ENCODE measurements at places on chromosomes 5 and 9.
A peak's percentile ranks its signal among the peaks of the same experiment; 100 is the strongest.

GRCh38 chr9:32839013-32839885 is 55.9 kb downstream of the TMEM215 start:
- no peak overlapping the region for H3K4me3 ChIP-seq
- H3K36me3 ChIP-seq = no peaks in the 10 kb centered on the region
- no peak overlapping the region for H3K27ac ChIP-seq
- DNase-seq = no peak

- peaks cover 65% of the 10 kb centered on the region for H3K36me3 ChIP-seq
- DNase-seq = peak; percentile 65
- peak overlapping the region; percentile 92 for H3K27ac ChIP-seq
- H3K4me1 ChIP-seq = peaks cover 30% of the 10 kb centered on the region
- H3K27me3 ChIP-seq = no peaks in the 10 kb centered on the region
Observed at GRCh38 chr9:33129886-33130881, 37.0 kb downstream of the B4GALT1 start.

DNA sequence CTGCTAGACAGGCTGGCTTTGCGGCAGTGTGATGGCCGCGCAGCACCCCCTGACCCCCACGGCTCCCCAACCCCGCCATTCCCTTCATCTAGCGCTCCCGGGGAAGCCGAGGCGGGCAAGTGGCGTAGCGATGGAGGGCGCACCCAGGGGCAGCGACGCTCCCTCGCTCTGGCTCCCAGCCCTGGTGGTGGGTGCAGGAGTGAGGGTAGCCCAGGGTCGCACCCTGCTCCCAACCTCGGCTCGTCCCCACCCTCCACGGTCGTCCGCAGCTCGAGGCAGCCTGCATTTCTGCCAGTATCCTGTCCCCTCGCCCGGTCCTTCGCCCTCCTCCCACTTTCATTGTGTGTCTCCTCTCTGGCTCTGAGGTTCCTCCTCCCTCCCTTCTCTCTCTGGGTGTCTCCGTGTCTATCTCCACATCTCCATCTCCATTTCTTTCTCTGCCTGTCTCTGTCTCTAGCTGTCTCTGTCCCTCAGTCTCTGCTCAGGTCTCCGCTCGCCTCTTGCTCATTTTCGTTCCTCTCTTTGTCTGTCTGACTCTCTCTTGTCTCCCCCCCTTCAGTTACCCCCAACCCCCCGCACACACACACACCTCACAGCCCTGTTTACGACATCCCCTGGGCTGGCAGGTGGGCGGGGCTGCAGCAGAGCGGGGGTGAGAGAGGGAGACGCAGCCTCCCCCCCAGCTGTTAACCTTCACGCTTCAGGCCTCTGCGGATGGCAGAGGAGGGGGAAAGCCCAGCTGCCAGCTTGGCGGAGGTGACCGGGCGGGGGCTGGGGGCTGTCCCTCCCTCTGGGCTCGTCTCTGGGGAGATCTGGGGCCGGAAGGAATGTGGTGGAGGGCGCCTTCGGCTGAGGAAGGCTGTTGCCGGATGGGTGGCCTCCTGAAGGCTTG is 48.7 kb upstream of the PSD2 start:
- peak overlapping the region; percentile 82 for H3K4me3 ChIP-seq
- H3K4me1 ChIP-seq = peaks cover 29% of the 10 kb centered on the region
- no peaks in the 10 kb centered on the region for H3K36me3 ChIP-seq
- peak; percentile 82 for DNase-seq
- H3K27ac ChIP-seq = peak overlapping the region; percentile 78

GRCh38 chr9:114525513-114525912 is 20.2 kb upstream of the WHRN start:
- H3K36me3 ChIP-seq = no peaks in the 10 kb centered on the region
- peaks cover 2% of the 10 kb centered on the region for H3K4me1 ChIP-seq
- no peak for DNase-seq
- no peak overlapping the region for H3K27ac ChIP-seq
- peaks cover 31% of the 10 kb centered on the region for H3K27me3 ChIP-seq

- no peaks in the 10 kb centered on the region for H3K4me1 ChIP-seq
- no peak for DNase-seq
- H3K27ac ChIP-seq = no peak overlapping the region
- H3K36me3 ChIP-seq = no peaks in the 10 kb centered on the region
- H3K27me3 ChIP-seq = no peaks in the 10 kb centered on the region
Observed at GRCh38 chr5:41433552-41434181, 76.7 kb downstream of the PLCXD3 start.

DNA sequence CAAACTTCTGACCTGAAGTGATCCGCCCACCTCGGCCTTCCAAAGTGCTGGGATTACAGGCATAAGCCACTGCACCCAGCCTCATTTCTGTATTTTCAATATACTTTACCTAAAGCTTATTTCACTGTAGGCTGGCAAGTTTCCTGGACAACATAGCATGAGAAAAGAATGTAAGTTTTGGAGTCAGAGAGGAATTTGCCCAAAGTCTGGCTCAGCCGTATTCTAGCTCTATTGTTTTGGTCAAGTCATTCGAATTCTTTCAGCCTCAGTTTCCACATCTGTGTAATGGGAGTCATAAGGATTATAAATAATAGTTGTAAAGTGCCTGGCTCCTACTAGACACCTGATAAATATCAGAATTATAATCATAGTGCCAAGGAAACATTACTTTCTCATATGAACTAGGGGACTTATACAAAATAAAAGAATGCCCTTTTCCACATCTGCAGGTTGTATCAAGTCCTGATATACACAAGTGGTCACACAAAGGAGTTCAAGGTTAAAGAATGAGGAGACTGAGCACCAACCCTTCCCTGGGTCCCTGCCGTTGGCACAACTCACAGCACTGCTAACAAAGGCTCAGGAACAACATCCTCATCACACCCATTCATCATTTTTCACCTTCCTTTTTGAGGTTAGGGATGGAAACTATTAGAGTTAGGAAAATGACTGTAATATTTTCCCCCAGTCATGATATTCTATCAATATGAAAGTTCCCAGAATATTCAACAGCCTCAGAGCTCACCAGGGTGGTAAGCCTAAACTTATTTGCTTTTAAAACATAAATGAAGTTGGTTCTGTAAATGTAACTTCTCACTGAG is 34.6 kb upstream of the RAI14 start:
- no peak overlapping the region for H3K27ac ChIP-seq
- H3K4me3 ChIP-seq = no peak overlapping the region
- no peaks in the 10 kb centered on the region for H3K36me3 ChIP-seq
- no peaks in the 10 kb centered on the region for H3K27me3 ChIP-seq
- DNase-seq = no peak

- no peaks in the 10 kb centered on the region for H3K27me3 ChIP-seq
- no peak for DNase-seq
- H3K4me1 ChIP-seq = no peaks in the 10 kb centered on the region
Observed at GRCh38 chr5:51518607-51519006, 135.4 kb downstream of the ISL1 start.

DNA sequence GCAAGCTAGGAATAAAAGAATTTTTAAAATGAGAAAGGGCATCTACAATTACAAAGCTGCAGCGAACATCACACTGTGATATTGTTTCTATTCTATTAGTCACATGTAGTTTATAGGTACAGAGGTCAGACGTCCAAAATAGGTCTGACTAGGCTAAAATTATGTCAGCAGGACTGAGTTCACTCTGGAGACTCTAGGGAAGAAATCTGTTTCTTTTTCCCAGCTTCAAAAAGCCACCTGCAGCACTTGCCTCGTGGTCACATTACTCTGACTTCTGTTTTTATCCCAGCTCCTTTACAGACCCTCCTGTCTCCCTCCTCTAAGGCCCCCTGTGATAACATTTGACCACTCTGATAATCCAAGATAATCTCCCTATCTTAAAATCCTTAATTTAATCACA is 5.1 kb upstream of the CKS2 start:
- no peak overlapping the region for H3K27ac ChIP-seq
- H3K27me3 ChIP-seq = peaks cover 5% of the 10 kb centered on the region
- H3K4me1 ChIP-seq = peaks cover 11% of the 10 kb centered on the region
- no peak for DNase-seq

DNA sequence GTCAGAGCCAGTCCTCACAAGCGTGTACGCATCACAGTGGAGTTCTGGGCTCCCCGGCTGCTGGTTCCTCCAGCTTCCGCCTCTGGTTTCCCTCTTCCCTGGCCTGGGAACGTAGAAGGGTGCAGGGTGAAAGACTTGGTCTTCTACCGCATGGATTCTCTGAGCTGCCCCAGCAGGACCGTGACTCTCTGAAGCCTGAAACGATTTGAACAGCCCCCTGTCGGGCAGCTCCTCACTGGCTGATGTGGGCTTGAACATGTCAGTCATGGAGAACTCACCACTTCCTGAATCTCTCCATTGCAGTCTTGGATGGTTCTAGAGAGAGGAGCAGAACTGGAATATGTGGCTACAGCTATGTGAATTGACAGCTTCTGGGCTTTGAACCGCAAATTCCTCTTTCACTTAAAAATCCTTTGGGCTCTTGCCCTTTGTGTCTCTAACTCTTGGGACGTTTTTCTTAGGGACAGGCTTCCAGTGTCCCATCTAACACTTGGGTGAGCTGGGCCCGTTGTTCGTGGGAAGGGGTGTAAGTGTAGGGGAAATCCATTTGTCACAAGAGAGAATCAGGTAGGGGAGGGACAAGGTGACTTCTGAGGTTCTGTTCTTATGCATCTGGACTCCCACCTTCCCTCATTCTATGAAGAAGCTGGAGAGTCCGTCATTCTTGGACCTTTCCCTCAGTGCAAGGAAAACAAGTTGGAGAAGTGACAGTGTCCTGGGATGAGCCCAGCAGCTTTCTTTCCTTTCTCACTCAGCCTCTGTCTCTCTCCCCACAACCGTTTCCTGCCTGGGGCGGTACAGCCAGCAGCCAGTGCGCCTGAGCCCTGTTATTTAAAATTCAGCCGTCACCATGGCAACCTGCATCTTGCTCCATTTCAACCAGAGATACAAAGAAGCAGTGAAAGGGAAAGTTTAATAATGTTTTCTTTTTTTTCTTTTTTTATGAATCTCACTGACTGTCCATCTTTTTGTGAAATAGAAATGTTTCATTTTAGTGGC is 84.7 kb downstream of the PTTG1 start:
- peak overlapping the region; percentile 79 for H3K4me3 ChIP-seq
- H3K36me3 ChIP-seq = peaks cover 1% of the 10 kb centered on the region
- peaks cover 49% of the 10 kb centered on the region for H3K4me1 ChIP-seq
- H3K27me3 ChIP-seq = peaks cover 4% of the 10 kb centered on the region
- H3K27ac ChIP-seq = peak overlapping the region; percentile 96
- DNase-seq = peak; percentile 95

DNA sequence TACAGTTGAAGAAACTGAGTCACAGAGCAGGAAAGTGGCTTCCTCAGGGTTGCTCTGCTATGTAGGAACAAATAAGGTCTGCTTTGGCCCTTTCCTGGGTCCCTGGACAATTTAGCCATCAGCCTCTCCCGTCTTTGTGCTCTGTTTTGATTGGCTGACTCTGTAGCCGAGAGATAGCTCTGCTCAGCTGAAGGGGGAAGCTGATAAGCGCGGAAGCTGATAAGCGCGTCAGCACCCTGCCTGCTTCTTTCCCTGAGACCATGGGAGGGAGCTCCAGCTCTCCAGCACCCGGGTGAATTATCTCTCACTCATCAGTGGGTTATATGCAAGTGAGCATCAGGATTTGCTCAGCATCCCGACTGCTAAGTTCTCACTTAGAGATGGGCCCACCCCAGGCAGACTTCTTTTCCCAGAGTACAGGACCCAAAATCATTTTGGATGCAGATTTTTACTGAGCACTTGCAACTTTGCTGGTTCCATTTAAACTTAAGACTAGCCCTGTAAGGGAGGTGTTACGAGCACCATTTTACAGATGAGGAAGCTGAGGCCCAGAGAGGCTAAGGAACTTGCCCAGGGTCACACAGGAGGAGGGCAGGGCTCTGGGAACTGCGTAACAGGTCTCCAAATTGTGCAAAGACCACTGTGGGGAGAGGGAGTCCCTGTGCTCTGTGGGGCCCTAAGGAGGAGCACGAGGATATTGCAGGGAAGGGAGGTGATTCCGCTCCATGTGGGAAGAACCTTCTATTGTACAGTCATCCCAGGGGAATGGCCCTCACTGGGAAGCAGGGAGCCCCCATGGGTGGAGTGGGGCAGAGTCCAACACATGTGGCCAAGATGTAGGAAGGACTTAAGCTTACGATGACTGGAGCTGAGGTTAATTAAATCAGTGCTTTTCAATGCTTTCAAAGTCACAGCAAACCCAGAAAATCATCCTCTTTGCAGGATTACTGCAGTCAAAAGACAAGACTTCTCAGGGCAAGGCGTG is 83.7 kb upstream of the ORM1 start:
- no peak overlapping the region for H3K27ac ChIP-seq
- H3K4me1 ChIP-seq = no peaks in the 10 kb centered on the region
- H3K4me3 ChIP-seq = no peak overlapping the region
- DNase-seq = no peak

DNA sequence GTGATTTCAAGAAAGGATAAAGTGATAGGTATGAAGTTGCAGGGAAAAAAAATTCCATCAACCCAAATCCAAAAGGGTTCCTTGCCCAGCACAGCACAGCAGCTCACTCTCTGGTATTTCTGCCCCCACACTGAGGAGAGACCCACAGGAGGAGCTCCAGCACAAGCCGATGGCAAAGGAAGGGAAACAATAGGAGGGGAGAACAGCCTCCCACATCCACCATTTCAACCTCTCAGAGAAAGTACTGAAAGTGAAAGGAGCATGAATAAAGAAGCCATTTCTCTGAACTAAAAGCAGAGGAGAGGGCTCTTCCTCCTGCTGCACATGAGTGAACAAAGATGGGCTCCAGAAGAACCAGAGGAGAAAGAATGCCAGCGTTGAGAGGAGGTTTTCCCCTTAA is 54.9 kb upstream of the ZSWIM6 start:
- DNase-seq = peak; percentile 75
- H3K36me3 ChIP-seq = no peaks in the 10 kb centered on the region
- peak overlapping the region; percentile 63 for H3K4me3 ChIP-seq
- no peaks in the 10 kb centered on the region for H3K27me3 ChIP-seq
- peaks cover 26% of the 10 kb centered on the region for H3K4me1 ChIP-seq

GRCh38 chr5:149152317-149152746 is 11.0 kb downstream of the ABLIM3 start:
- H3K4me3 ChIP-seq = no peak overlapping the region
- H3K27ac ChIP-seq = no peak overlapping the region

- peaks cover 5% of the 10 kb centered on the region for H3K4me1 ChIP-seq
- no peak overlapping the region for H3K4me3 ChIP-seq
- no peak for DNase-seq
- H3K27ac ChIP-seq = no peak overlapping the region
- no peaks in the 10 kb centered on the region for H3K36me3 ChIP-seq
Observed at GRCh38 chr5:78992146-78992545, 7.0 kb upstream of the ARSB start.

DNA sequence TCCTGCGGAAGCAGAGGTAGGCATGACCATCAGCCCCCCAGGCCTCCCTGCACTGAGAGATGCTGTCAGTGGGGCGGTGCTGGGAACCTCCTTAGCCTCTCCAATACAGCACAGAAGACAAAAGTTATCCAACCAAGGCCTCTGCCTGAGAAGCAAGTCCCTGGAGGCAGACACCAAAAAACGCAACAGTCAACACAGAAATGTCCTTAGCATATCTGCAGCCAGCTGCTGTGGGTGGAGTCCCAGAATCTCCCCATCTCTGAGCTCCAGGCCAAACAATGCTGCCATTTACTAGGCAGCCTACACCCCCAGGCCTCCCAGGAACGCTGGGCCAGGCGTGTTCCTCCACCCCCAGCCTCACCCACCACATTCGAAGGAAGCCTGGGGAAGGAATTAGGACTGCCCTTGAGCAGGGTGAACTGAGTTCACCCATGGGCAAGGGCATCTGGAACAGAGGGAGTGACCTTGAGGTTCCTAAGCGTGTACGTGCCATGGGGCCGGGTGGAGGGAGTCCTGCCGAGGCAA is 43.7 kb downstream of the STK10 start:
- no peaks in the 10 kb centered on the region for H3K27me3 ChIP-seq
- no peak for DNase-seq
- H3K36me3 ChIP-seq = peaks cover 33% of the 10 kb centered on the region
- no peak overlapping the region for H3K4me3 ChIP-seq
- peaks cover 33% of the 10 kb centered on the region for H3K4me1 ChIP-seq

Measured in activated CD4-positive, alpha-beta T cell treated with anti-CD3 and anti-CD28 coated beads, Interleukin-2, amount 10 ng/mL, durations not matched to agents 24 days and 14 days (primary cell).